ENCODE measurements at places on chromosomes 11 and 22. TPM values are rescaled to one million over a fixed set of nuclear protein-coding genes. Genes with fewer than 3 reads are reported as not detected.

The CHRM1 gene
- total RNA-seq, result not detected

The WNT11 gene
- not detected for total RNA-seq

The GPHA2 gene
- total RNA-seq, result 0.97 TPM

The TMEM258 gene
- 191 TPM for total RNA-seq

GRCh38 chr11:117426297-117426685, 98.6 kb downstream of the CEP164 start:
- DNase-seq, result peak; percentile 57

DNA sequence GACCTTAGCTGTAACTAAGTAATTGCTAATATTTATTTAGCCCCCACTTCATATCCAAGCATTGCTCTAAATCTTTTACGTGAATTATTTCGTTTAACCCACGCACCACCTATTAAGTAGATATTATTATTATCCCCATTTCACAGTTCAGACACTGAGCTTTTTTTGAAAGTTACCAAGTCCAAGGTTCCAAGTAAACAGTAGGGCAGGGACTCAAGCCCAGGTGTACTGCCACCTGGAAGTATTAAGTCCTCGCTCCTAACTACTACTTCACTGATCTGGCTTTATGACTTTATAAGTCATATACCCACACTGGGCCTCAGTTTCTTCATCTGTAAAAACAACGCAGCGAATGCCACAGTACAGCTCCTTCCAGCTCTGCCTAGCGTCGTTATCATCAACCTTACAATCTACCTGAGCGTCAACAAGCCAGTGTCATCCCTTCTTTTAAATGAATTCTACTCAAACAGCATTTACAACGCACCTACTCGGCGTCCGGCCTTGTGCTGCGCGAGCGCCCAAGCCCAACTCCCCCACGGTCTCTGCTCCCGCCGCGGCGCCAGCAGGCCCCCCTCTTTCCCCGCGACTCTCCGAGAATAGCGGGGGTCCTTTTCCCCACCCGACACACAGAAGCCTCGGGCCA, 624 bp downstream of the TMEM41B start:
- DNase-seq, result no peak

GRCh38 chr11:108817976-108818375, 153.1 kb downstream of the DDX10 start:
- DNase-seq, result no peak

- no peak for DNase-seq
Measured at GRCh38 chr11:108805030-108805429, 140.2 kb downstream of the DDX10 start.

DNA sequence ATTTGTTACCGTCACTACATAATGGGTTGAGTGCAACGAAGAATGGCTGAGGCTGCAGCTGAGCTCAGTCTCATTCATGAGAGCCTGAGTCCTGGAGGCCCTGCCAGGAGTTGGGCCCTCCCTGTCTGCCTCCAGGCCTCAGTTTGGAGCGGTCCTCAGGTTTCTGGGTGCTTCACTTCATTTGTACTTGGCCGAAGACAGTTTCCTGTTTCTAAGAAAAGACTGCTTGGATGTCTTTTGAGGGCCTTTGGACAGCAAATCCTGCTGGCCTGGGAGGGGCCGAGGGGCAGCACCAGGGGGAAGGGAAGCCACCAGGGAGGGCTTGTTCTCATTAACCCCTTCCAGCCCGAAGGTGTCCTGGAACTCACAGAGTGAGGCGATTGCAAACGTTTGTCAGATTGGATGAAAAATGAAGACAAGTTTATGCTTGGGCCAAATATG, 163.1 kb downstream of the ETS1 start:
- no peak for DNase-seq
